ENCODE measurements at places on chromosomes 6 and 20.

DNA sequence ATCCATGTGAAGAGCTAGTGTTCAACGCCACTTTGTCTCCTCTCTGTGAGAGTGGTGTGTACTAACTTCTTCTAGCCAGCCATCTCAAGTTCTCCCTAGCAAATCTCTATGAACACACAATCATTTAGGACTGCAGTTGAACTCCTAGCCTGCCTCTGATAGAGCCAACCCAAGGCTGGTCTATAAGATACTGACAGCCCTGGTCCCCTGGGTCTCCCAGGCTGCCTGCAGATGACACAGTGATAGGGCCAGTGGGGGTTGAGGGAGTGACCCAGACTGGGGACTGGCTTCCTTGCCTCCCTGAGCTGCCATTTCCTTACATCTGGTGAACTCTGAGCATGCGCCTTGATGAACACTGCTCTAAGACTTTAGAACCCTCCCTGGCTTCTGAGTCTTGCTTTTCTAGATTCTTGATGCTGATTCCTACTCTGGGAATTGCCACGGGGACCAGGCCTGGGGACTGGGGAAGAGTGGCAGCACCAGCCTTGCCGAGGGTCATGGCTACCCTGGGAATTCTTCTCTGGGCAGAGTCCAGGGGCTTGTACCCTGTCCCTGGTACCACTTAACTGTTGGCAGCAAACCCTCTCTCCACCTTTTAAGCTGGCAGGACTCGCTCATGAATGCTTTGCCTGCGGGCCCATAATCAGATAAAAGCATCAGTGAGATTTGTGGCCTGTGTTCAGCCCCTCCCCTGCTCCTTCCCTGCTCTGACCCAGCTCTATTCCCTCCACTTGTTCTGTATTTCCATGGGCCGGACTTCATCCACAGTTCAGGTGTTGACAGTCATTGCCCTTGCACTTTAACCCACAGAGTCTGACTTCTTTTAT is 130.8 kb upstream of the CHD6 start:
- no peak for DNase-seq

DNA sequence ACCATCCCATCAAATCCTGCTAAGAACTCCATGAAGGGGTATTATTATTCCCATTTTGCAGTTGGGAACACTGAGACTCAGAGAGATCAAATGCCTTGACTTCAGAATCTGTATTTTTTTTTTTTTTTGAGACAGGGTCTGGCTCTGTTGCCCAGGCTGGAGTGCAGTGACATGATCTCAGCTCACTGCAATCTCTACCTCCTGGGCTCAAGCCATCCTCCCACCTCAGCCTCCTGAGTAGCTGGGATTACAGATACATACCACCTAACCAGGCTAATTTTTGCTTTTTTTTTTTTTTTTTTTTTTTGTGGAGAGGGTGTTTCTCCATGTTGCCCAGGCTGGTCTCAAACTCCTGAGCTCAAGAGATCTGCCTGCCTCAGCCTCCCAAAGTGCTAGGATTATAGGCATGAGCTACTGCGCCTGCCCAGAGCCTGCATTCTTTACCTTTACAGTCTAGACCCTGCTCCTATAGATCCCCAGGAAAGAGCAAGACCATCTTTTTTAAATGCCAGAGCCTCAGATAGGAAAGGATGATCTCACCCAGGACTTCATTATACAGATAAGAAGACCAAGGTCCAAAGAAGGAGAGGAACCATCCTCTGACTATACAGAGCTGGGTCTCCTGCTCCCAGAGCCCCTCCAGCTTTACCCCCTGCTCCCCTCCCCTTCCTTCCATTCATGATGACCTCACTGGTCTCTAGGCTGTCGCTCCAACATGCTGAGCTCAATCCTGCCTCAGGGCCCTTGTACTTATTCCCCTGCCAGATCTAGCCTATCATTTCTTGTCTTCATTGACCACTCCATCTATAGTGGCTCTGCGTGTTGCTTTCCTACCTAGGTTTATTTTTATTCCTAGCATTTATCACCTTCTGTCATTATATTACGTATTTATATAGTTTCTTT is 138.6 kb downstream of the CEBPB start:
- no peak for DNase-seq

- no peak for DNase-seq
These were observed 20.2 kb downstream of the VPS52 start for GRCh38 chr6:33251395-33252012.

DNA sequence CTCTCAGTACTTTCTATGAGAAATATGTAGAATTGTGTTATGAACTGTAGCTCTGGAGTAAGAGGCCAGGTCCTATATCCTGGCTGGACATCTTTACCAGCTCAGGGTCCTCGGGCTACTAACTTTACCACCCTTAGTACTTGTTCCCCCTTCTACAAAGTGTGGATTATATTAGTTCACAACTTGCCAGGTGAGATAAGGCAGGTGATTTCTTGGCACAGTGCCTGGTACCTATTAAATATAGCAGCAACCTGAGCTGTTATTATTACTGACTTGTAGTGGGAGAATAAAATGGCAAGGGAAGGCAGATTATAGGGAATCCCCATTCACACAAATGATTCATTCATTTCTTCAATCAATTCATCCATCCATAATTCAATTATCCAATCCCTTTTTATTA is 150.1 kb downstream of the DOK5 start:
- DNase-seq = no peak

GRCh38 chr6:110355727-110356126 is 2.4 kb downstream of the METTL24 start:
- no peak for DNase-seq

- DNase-seq = no peak
These were observed at the start of gene FAM217A for GRCh38 chr6:4078691-4079471. Gene FAM217A, minus strand, starts transcription at chr6:4079137. Its CDS starts 1,723 bp downstream, at chr6:4077414.

GRCh38 chr6:144334150-144334708 is 49.1 kb downstream of the UTRN start:
- peak; percentile 82 for DNase-seq
